ENCODE measurements at places on chromosomes 16 and 17. TPM values are rescaled to one million over a fixed set of nuclear protein-coding genes. Genes with fewer than 3 reads are reported as not detected.

Gene TBX4
- not detected for total RNA-seq

Gene TERB1
- total RNA-seq, result not detected

Gene SLC52A1
- total RNA-seq, result not detected

Gene GCGR
- not detected for total RNA-seq

Gene CA7
- total RNA-seq, result not detected

Gene TPSD1
- not detected for total RNA-seq

Gene TNFRSF17
- total RNA-seq, result not detected

Gene SLC5A10
- total RNA-seq, result not detected

Gene RPGRIP1L
- total RNA-seq, result 14.7 TPM

Gene NPIPA5
- total RNA-seq, result 4.2 TPM

Gene NRN1L
- total RNA-seq, result not detected

Gene GAS2L2
- total RNA-seq, result not detected

Gene ANKRD40CL
- total RNA-seq, result not detected

Gene CCDC154
- 0.14 TPM for total RNA-seq

Gene PRAC1
- total RNA-seq, result not detected

Gene RAB11FIP4
- total RNA-seq, result 0.44 TPM

Gene CFAP119
- 4.9 TPM for total RNA-seq

Gene LPO
- 0.22 TPM for total RNA-seq

Gene RAB26
- 1.5 TPM for total RNA-seq

Gene RASL10B
- 3.7 TPM for total RNA-seq

Gene NPW
- total RNA-seq, result 1.0 TPM

Gene NXPH3
- 0.22 TPM for total RNA-seq

Gene FBXW10
- under 0.01 TPM for total RNA-seq

Gene YPEL2
- 5.9 TPM for total RNA-seq

Gene RCVRN
- total RNA-seq, result not detected

Gene SOCS1
- 10.5 TPM for total RNA-seq

Gene SCGB1C2
- not detected for total RNA-seq

Gene SLC38A10
- total RNA-seq, result 104 TPM

Gene FGF11
- total RNA-seq, result 0.44 TPM

Gene CLDN6
- total RNA-seq, result 0.14 TPM

Gene MYH3
- 0.86 TPM for total RNA-seq

Gene GNG13
- total RNA-seq, result not detected

Gene HOXB6
- total RNA-seq, result 0.29 TPM

Gene MT1E
- total RNA-seq, result 152 TPM

Gene ASB16
- total RNA-seq, result 0.88 TPM

Gene ABCA10
- total RNA-seq, result 2.2 TPM

Gene GP2
- not detected for total RNA-seq

Gene PIK3R5
- not detected for total RNA-seq

Gene TBX21
- total RNA-seq, result 0.29 TPM

Gene KIF22
- 94.6 TPM for total RNA-seq

Gene VASN
- total RNA-seq, result 358 TPM

Gene ZSCAN10
- total RNA-seq, result not detected

Gene PRSS27
- 0.57 TPM for total RNA-seq

Gene STX1B
- total RNA-seq, result 3.0 TPM

Gene SP2
- total RNA-seq, result 3.7 TPM

Gene SYCE1L
- 0.22 TPM for total RNA-seq

Gene GSE1
- 40.5 TPM for total RNA-seq

Gene MAP2K6
- total RNA-seq, result 2.0 TPM

Gene ADGRG1
- total RNA-seq, result 1.4 TPM

Gene PSMC5
- total RNA-seq, result 41.9 TPM

Gene SLC6A2
- 0.43 TPM for total RNA-seq

Gene SRCIN1
- not detected for total RNA-seq

Gene ABCA6
- 7.7 TPM for total RNA-seq

Gene TMEM114
- not detected for total RNA-seq

Gene NDRG4
- 1.1 TPM for total RNA-seq

Gene KRT14
- 1.0 TPM for total RNA-seq

Gene OR4D1
- not detected for total RNA-seq

Gene RDM1
- total RNA-seq, result not detected

Gene BMERB1
- total RNA-seq, result 39.9 TPM

Gene ACSM3
- total RNA-seq, result 0.22 TPM

All from placental pericyte (primary cell).